ENCODE measurements at places on chromosomes 13 and 19. TPM values are rescaled to one million over a fixed set of nuclear protein-coding genes. Genes with fewer than 3 reads are reported as not detected.
A peak's percentile ranks its signal among the peaks of the same experiment; 100 is the strongest.

DNA sequence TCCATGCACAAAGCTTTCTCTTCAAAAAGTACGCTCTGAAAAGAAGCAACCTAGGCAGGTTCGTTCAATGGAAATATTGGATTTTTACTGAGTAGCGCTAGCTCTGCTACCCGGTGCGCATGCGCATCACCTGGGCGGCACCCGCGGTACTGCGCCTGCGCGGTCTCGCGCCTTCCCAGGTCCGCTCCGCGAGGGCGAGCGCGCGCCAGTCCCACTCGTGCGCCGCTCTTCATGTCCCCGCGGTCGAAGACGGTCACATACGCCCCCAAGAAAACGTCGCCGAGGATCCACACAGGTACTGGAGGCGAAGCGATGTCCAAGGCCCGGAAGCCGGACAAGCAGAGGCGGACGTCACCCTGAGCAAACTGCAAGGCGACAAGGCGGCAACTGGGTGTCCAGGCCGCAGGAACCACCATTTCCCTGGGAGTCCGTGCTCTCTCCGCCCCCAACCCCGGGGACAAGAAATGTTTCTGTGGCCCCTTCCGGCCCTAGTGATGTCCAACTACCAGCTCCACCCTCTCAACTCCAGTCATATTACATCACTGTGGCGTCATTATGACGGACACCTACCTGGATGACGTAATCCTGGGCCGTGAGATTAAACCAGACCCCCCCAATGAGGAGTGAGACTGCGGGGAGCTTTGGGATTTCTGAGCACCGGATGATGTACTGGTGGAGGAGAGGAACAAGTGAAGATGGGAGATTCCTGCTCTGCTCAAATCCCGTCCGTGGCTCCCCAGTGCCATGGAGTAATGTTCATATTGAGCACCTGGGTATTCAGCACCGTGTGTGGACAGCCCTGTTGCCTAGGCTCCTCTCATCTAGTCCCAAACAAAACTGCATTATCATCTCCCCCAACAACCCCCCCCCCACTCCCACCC, 4.8 kb upstream of the KCNC3 start:
- DNase-seq, result no peak
- peaks cover 56% of the 10 kb centered on the region for H3K4me1 ChIP-seq
- H3K36me3 ChIP-seq, result peaks cover 10% of the 10 kb centered on the region
- peak overlapping the region; percentile 74 for H3K4me3 ChIP-seq
- peaks cover 55% of the 10 kb centered on the region for H3K27me3 ChIP-seq
- peak overlapping the region; percentile 88 for H3K27ac ChIP-seq

GRCh38 chr13:110248449-110249143, 58.4 kb downstream of the COL4A1 start:
- H3K27me3 ChIP-seq, result peaks cover 8% of the 10 kb centered on the region
- H3K4me1 ChIP-seq, result no peaks in the 10 kb centered on the region
- no peak for DNase-seq
- H3K4me3 ChIP-seq, result no peak overlapping the region
- H3K36me3 ChIP-seq, result no peaks in the 10 kb centered on the region

The S1PR2 gene
- total RNA-seq, result 6.3 TPM

The ZNF99 gene
- total RNA-seq, result not detected

The C19orf25 gene
- 21.5 TPM for total RNA-seq

Measured in activated CD8-positive, alpha-beta T cell treated with anti-CD3 and anti-CD28 coated beads for 36 hours (primary cell).